ENCODE measurements at places on chromosomes 3 and 15.
A peak's percentile ranks its signal among the peaks of the same experiment; 100 is the strongest.

DNA sequence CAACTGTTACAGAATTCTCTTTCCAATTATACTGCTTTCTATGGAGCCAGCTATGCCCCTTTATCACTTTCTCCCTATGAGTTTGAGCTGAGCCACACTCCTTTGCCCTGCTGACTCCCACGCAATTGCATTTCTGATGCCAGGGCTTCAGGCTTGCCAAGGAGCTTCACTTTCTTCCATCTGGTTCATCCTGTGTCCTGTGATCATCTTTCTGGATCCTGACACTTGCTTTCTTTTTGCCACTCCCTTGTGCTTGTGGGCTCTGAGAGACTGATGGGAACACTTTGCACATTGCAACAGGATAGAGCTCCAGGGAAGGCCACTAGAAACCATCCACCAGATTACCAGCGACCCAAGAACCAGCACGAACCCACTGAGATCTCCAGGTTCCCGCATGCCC is 77.0 kb upstream of the SEC13 start:
- no peak for DNase-seq

DNA sequence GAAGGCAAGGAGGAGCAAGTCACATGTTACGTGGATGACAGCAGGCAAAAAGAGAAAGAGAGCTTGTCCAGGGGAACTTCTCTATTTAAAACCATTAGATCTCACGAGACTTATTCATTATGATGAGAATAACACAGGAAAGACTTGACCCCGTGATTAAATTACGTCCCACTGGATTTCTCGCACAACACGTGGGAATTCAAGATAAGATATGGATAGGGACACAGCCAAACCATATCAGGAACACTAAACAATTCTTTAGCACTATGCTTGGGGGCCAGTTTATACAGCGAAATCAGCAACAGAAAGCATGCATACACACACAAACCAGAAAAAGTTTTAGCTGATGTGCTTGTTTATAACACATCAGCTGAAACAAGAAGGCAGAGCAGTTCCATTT is 704.2 kb downstream of the OTOL1 start:
- DNase-seq = no peak

DNA sequence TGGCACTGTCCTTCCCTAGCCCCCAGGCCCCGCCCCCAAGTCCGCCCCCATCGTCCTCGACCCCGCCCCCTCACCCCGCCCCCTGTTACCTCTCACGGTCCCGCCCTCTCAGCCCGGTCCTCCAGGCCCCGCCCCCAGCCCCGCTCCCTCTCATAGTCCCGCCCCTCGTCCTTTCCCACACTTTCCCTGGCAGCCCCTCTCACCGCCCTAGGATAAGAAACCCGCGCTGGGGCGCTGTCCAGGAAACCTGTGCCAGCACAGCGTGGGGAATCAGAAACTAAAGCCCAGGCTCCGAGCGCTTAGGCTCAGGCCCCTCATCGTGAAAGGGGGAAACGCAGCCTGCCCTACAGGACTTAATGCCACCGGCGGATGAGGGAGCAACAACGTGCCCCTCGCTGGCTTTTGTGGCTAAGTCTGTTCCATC is 20.9 kb downstream of the TRPM1 start:
- DNase-seq = no peak

DNA sequence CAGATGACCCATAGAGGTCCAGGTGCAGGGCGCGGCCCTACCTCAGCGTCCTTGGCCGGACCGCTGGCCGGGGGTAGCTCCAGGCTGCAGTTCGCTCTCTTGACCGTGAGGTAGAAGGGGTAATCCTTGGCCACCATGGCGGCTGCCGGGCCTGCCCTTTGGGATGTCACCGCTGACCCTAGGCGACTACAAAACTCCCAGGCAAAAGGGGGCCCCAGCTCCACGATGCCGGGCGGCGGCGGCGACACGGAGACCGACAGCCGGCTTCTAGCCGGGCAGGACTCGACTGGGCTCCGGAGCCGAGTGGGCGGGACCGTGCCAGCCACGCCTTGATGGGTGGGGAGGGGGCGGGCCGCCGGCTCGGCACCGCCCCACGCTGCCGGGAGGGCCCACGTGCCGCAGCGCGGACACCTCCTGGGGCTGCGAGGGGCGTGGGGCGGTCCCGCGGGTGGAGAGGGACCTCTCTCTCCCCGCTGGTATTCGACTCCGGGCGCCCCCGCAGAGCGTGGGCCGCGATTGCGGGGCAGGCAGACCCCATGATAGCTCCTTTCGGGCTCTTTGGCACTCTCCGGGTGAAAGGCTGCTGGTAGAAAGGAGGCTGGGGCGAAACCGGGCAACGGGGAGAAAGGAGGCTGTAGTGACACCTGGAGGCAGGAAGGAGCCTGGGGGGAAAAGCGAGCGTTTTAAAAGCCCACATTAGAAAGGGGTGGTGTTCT is at the start of gene ARHGEF3:
Gene ARHGEF3 (minus strand): TSS at position 288 of the 716 bp plus-strand sequence. CDS start 151 bp downstream, at position 137.
- DNase-seq = no peak

- no peak for DNase-seq
Observed at GRCh38 chr3:128453501-128454309, 13.0 kb downstream of the DNAJB8 start.

DNA sequence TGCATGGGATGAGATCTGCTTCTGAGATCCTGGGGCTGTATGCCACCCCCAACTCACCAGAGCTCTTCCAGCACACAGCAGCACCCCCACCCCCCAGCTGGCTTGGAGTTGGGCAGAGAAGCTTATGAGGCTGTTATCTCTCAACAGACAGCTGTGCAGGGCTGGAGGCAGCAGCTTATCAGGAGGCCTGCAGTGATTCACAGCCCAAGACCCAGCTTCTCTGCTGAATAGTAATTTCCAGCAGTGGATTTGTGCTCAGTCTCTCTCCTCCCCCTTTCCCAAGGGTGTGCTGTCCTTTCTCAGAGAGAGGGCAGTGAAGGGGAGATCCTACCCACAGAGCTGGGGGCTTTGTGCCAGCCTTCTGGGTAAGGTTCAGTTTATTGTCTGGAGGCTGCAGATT is 2.1 kb downstream of the RPP25 start:
- DNase-seq = peak; percentile 38

DNA sequence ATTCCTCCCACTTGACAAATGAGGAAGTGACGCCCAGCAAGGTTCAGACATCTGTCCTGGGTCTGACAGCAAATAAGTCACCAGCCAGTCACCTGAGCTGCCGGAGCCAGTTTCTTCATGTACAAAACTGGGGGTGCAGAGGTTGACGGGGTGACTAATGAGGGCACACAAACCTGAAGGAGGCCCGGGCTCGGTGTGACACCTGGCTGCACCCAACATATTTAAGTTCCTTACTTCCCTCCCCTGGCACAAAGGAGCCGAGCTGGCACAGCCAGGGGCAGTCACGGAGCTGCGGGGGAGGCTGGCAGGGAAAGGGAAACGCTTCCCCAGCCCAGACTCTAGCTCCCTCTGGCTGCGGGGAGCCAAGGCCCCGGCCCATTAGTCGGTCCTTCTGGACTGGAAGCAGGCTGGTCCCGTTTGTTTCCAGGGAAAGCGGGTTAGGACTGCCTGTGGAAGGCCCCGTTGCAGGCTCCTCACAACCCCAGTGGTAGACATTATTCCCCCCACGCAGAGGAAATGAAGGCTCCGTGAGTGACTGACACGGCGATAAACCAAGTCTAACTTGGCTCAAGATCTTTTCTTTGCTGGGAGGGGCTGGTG is 2.3 kb downstream of the FBXL22 start:
- DNase-seq = no peak

DNA sequence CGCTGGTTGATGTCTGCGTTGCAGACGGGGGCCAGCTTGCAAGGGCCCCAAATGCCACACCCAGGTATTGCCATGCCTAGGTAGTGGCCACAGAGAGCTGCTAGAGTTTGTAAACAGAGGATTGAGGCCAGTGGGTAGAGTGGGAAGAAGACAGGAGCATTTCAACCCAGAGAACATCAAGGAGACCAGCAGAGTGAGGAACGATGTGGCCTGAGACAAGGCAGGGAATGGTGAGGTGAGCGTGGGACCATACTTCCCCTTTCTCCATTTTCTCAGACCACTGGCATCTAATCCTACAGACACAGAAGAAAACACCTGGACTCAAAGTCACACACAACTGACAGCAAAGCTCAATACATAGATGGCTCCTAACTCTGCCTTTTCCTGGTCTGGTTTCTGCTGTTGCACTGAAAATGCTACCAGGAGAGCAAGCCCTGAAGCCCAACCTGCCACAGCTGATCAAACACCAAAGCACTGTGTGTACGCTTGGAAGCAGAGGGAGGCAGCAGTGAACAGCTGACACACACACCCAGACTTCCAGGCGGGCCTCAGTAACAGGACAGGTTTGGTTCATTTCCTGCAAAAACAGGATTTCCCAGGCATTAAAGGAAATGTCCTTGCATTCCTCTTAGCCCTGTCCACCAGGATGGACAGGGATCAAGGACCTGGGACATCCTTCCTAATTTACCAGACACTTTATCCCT is 1.6 kb downstream of the FAM174B start:
- no peak for DNase-seq

- peak; percentile 38 for DNase-seq
Observed at GRCh38 chr3:28476194-28476593, 127.6 kb upstream of the AZI2 start.

- DNase-seq = no peak
Observed at GRCh38 chr3:139939681-139940190, 4.8 kb downstream of the CLSTN2 start.

DNA sequence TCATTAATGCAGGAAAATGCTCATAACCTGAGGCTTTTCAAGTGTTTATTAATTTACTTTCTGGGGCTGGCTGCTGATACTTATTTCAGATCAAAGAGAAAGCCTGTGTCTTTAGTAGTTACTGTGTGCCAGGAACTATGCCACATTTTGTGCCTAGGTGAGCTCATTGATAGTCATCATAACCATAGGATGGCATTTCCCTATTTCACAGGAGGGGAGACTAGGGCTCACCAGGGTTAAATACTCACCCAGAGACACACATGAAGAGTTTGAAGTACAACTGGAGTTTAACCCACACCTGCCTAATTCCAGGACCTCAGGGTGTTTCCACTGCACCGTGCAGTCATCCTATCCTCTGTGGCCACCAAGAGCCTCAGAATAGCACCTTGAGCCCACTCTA is 264.4 kb upstream of the NR2E3 start:
- DNase-seq = no peak

DNA sequence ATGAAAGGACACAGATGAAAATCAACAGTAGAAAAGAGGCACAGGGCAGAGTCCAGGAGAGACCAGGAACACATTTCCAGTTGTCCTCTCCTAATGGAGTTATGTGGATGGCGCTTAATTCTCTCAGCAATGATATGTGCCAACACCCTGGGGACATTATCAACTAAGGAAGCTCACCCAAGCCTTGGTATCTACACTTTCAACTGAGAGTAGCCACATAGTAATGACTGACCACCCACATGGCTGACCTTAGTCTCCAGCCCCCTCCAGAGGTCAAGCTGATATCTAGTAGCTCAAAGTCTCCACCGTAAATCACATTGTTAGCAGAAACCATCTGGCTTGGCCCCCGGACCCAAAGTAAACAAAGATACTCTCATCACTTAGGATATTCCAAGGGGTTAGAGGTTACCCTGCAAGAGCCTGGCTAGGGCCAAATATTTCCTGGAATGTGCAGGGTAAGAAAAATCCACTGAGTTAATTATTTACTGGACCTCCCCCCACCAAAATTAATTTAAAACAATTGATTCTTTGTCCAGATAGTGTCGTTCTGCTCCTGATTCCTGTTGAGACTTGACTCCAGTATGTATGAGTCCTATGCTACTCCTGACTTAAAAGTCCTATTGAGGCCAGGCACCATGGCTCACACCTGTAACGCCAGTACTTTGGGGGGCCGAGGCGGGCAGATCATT is 24.8 kb downstream of the GABRR3 start:
- DNase-seq = no peak

DNA sequence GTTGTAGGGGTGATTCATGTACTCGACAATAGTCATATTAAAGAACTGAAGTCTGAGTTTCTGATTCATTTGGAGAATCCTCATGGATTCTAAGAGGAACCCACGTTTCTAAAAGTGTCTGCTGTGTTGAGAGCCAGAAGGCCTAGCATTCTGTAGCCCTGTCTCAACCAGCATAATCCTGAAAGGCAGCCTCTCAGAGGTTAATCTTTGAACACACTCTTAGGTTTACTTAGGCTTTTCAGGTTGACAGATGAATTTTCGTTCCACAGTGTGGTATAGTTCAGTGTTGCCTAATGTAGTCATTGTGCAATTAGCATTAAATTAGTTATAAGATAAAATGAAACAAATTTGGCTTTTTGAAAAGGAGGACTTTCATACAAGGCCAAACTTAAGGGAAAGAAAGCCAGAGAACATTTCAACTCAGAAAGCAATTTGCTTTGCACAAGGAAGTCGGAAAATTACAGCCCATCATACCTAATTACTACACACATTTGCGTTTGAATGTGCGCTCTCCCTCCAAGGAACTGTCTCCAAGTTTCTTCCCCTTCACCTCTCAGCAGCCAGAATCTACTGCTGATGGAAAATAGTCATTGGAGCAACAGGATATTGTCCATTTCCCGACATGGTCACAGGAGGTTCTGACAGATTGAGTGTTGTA is 42.0 kb downstream of the AGBL1 start:
- no peak for DNase-seq

DNA sequence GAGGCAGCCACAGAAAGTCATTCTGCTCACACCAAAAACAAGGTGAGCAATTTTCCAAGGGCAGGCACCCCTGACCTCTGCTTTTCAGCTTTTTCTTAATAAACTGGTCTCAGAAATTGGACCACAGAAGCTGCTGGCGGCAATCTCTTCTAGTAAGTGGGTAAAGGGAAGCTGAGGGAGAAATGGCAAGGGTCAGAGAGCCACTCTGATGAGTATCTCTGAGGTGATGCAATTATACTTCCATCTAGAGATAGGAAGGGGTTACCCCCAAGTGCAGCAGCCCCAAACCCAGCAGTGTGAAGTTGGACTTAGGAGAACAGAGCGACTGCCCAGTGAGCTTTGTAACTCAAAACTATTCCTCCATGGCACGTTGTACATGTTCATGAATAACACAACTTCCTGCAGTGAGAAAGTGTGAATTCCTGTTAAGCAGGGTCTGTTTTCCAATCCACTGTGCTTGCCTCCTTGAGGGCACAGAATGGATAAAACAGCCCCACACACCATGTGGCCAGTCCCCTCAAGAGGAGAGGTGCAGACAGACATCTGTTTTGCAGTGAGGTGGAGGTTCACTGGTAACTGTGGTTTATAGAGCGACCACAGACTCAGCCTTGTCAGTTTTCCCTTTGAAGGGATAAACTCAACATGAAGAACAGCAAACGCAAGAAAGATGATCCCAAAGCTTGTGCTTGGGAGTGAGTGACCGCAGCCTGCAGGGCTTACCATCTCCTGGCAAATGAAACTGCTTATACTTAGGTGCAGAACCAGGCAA is 683.4 kb upstream of the CFAP20DC start:
- DNase-seq = no peak

DNA sequence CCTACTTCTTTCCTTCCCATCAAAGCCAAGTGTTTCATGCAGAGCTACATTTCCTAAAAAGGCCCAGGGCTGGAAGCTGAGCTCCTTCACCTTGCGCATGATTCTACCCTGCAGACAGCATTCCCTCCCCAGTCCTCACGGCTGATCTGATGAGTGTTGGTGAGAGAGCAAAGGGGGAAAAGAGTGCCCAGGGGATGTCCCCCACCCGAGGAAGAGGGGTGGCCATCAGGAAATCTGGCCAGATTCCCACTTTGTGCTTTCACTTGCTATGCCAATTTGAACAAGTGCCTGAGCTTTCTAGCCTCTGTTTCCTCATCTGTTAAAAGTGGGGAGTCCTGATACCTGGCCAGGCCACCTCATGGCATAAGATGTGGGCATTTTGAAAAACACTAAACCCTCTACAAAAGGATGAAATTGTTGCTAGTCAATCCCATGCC is 231.0 kb upstream of the TLE3 start:
- no peak for DNase-seq

Measured in AG09309 (cell line).